Smooth muscle cell of the umbilical artery (primary cell): ENCODE measurements at places on chromosomes 2 and 18. TPM values are rescaled to one million over a fixed set of nuclear protein-coding genes. Genes with fewer than 3 reads are reported as not detected.

MOB1A gene
- 109 and 159 TPM in 2 replicates for total RNA-seq

IL36A gene
- total RNA-seq, result not detected in 2 replicates

DIPK1C gene
- not detected in 2 replicates for total RNA-seq

TRIB2 gene
- 8.9 and 19.3 TPM in 2 replicates for total RNA-seq

ECEL1 gene
- not detected in 2 replicates for total RNA-seq

DES gene
- 5.3 and 6.1 TPM in 2 replicates for total RNA-seq

PROKR1 gene
- total RNA-seq, result not detected in 2 replicates

SLC19A3 gene
- 0.18 and 2.4 TPM in 2 replicates for total RNA-seq

CYB5A gene
- total RNA-seq, result 42.3 and 120 TPM in 2 replicates

THAP4 gene
- total RNA-seq, result 22.3 and 36.0 TPM in 2 replicates

FIGLA gene
- total RNA-seq, result not detected in 2 replicates

PPP1R1C gene
- total RNA-seq, result 0.28 TPM in 1 of 2 replicates, not detected in the other

SLC16A14 gene
- 0.37 and 0.59 TPM in 2 replicates for total RNA-seq

DSEL gene
- total RNA-seq, result 20.8 and 33.4 TPM in 2 replicates

CTNNA2 gene
- 0.05 TPM in 1 of 2 replicates, not detected in the other for total RNA-seq

DCTN1 gene
- 153 and 193 TPM in 2 replicates for total RNA-seq

FSHR gene
- total RNA-seq, result not detected in 2 replicates

POTEJ gene
- not detected in 2 replicates for total RNA-seq

IL1RN gene
- total RNA-seq, result not detected in 2 replicates

DNER gene
- total RNA-seq, result 0.30 and 0.74 TPM in 2 replicates

MARCO gene
- total RNA-seq, result not detected in 2 replicates

SATB2 gene
- 3.3 and 7.4 TPM in 2 replicates for total RNA-seq

LYPD1 gene
- total RNA-seq, result 29.3 and 39.2 TPM in 2 replicates

MRO gene
- total RNA-seq, result 0.30 and 1.6 TPM in 2 replicates

SGPP2 gene
- not detected in 2 replicates for total RNA-seq

TRABD2A gene
- 6.0 and 7.7 TPM in 2 replicates for total RNA-seq

QPCT gene
- 44.2 and 44.5 TPM in 2 replicates for total RNA-seq

FNDC4 gene
- 10.7 and 17.3 TPM in 2 replicates for total RNA-seq

TLX2 gene
- total RNA-seq, result not detected in 2 replicates

REG1A gene
- not detected in 2 replicates for total RNA-seq

GPR45 gene
- total RNA-seq, result not detected in 2 replicates

PSTPIP2 gene
- 7.1 and 16.7 TPM in 2 replicates for total RNA-seq
